Fibroblast of skin of left quadriceps (primary cell): ENCODE measurements at places on chromosomes 16 and 17.

DNA sequence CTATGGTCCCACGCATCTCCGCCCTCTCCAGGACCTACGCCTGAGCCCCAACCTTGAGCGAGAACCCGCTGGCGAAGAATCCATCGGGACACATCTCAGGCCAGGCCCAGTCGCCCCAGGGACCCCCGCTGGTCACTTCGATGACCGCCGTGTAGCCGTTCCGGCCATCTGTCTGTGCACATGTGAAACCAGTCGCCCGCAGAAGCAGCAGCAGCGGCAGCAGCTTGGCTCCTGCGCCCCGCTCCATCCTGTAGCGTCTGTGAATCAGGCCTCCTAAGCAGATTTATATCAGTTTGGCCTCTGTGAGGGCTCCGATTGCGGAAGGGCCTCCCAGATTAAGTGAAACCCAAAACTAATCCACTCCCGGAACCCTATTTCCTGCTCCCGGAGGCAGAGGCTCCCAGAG, at the start of gene VMO1:
TSS of gene VMO1 (minus strand) at position 259 of the 406 bp plus-strand sequence. CDS start at position 247, 12 bp downstream.
- no peak for DNase-seq

DNA sequence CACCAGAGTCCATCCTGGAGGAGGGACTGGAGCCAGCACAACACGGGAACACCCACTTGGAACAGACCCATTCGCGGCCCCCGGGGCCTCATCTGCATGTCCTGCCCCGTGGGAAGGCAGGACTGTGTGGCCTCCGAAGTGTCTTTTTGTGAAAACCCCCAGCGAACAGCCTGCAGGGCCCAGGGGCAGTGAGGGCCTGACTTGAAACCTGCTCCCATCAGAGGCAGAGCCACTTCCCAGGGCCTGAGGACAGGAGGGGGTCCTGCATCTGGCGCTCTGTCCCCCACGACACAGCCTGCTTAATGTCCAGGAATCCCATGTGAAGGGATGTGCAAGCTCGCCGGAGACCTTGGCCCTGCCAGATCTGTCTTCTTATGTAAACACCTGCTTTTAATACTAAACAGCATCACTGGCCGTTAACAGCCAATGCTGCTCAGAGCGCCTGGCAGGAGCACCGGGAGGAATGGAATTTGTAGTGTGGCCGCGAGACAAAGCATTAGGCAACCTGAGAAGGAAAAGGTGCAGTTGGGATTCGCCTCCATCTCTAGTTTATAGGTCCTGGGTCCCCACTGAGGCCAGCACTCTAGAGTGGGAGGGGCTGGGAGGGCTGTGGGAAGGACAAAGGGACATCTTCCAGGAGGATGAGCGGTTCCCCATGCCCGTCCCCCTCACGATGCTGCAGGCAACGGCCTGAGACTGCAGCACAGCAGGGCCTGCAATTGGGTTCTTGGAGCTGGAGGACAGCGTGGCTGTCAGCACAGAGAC, 9.6 kb upstream of the EVPL start:
- no peak for DNase-seq

DNA sequence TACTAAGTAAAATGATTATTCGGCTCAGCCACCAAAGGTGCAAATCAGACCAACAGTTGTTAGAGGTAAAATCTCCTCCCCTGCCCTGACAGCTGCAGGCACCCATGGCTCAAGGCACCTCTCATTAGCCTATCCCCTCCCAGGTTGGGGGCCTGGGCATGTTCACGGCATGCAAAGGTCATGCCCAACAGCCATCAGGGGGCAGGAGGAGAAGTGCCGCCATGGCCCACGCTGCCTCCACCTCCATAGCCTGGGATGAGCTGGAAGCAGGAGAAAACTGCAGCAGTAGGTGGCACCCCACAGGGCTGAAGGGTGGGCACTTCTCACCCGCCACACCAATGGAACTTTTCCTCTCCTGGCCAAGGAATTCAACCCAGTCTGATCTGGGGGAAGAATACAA, 146.4 kb upstream of the COX10 start:
- DNase-seq = no peak

DNA sequence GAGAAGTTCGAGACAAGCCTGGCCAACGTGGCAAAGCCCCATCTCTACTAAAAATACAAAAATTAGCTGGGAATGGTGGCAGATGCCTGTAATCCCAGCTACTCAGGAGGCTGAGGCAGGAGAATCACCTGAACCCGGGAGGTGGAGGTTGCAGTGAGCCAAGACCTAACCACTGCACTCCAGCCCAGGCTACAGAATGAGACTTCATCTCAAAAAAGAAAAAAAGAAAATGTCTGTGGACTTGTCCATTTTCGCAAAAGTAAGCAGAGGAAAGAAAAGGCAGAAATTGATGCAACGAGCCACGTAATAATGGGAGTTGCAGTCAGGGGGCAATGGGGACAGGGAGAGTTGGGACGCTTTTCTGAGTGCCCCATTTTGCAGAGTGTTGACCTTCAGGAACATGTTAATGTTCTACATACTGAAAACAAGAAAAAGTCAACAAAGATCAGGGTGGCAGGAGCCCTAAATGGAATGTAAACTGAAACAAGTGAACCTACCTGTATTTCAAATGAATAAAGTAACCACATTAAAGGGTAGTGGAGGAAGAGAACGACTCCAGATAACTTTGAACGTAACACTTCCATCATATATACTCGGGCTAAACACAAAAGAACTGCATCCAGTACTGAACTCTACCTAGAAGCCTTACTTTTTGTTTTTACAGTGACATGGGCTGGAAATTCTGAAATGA, 76.4 kb downstream of the CNGB1 start:
- no peak for DNase-seq

DNA sequence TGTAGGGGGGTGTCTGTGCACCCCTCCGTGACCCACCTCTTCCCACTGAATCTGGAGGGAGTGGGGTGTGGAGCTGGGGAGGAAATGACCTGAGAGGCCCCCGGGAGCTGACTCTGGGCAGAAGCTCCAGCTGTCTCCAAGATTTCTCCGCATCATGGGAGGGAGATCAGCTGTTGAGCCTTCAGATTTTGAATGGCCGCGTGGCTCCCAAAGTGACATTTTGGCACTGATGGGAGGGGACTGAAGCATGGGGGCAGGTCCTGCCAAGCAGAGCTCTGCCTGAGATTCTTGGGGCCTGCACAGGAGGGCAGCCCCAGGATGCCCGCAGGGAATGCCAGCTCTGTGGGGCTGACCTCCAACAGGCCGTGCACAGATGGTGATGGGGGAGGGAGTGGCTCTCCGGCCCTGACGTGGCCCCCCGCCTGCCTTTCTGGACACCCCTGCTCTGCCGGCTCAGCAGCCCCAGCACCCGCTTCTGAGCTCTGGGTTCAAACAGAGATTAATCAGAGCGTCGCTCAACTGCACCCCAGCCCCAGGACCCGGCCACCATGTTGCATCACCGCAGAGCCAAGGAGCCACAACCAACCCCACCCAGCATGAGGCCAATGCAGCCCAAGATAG, 25.3 kb upstream of the UBE2I start:
- DNase-seq = no peak

GRCh38 chr16:68284847-68285246, 20.5 kb downstream of the SLC7A6 start:
- DNase-seq = no peak

- DNase-seq = no peak
Measured at GRCh38 chr16:67847064-67847861, at the start of gene CENPT. CENPT (minus strand) TSS chr16:67847693; CDS start chr16:67833859, 13,834 bp downstream.

- no peak for DNase-seq
Measured at GRCh38 chr17:60330731-60331130, 61.2 kb downstream of the USP32 start.

GRCh38 chr17:40936437-40936971, 942 bp downstream of the KRT23 start:
- DNase-seq = no peak

GRCh38 chr17:50640686-50641351, 6.1 kb downstream of the ABCC3 start:
- no peak for DNase-seq

GRCh38 chr16:22260490-22260889, 36.7 kb upstream of the POLR3E start:
- no peak for DNase-seq

DNA sequence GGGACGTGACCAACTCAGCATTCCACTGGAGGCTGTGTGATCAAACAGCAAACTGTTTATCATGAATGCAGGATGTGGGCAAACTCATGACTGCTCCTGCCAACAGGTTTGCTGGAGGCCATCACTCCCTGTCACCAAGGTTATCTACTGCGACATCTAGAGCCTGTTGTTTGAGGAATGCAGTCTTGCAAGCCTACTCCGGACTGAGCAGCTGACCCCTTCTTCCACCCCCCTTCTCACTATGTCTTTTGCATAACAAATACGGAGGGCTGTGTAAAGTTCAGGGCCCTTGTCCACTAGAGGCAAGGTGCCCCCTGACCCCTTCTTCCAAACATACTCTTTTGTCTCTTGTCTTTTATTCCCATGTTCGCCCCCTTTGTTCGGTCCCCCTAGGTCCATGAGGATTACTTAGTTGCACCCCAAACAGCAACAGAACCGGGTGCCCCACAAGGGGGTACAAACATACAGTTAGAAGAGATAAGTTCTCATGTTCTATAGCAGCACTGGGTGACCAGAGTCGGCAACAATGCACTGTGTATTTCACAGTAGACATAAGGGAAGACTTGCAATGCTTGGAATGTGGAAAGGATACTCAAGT, 28.7 kb downstream of the MEAK7 start:
- no peak for DNase-seq
